ENCODE measurements at places on chromosomes 3 and 15. TPM values are rescaled to one million over a fixed set of nuclear protein-coding genes. Genes with fewer than 3 reads are reported as not detected.
A peak's percentile ranks its signal among the peaks of the same experiment; 100 is the strongest.

DNA sequence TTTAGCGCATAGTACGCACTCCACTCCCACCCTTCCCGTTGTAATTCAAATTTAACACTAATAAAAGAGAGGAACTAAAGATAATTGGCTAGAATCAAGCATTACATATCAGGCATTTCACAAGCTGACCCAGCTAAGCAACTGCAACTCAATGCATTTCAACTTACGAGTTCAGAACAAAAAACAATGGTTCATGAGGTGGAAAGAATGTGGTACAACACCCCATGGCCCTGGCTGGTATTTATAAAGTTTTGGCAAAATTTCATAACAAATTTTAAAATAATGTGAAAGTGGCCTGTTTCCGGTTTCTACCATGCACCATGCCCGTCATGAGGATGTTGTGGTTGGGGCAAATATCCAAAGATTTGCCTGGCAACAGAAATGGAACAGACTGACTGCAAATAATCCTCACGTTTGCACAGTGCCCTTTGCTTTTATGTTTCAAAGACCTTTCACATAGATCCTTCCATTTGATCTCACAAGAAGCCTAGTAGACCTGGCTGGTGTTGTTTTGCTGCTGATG lies 455.3 kb upstream of the NR2F2 start:
- DNase-seq = peak; percentile 66

The MPI gene
- 131 TPM for total RNA-seq

DNA sequence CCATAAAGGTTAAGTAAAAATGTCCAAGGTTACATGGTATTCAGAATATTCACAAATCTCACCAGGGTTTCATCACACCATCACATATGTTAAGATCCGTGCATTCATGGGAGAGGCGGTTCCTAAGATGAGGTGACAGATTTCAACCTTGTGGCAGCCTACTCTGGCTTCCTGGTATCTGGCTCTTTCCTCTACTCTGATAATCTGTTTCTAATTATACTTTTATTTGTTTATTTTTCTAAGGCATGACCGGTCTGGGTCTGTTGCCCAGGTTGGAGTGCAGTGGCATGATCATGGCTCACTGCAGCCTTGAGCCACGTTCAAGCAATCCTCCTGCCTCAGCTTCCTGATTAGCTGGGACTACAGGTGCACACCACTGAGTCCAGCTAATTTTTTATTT lies 34.4 kb downstream of the RAF1 start:
- DNase-seq = no peak

DNA sequence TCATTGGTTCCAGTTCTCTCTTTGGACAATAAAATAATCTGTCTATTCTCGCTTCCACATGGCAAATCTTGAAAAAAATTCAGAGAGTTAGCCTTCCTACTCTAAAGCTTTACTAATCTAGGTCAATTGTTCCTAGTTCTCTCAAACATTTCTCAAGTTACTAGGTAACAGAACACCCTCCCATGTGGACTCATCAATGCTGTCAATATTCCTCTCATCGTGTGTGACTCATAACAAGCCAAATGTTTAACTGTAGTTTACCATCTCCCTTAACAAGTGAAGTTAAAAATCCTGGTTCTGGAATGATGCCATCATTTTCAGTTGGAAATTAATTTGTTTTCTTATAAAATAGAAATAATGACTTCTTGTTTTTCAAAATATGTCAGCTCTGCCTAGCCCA lies 438.6 kb downstream of the ROBO1 start:
- DNase-seq = no peak

GRCh38 chr3:151625586-151625985 lies 108.1 kb upstream of the AADACL2 start:
- DNase-seq = no peak

DNA sequence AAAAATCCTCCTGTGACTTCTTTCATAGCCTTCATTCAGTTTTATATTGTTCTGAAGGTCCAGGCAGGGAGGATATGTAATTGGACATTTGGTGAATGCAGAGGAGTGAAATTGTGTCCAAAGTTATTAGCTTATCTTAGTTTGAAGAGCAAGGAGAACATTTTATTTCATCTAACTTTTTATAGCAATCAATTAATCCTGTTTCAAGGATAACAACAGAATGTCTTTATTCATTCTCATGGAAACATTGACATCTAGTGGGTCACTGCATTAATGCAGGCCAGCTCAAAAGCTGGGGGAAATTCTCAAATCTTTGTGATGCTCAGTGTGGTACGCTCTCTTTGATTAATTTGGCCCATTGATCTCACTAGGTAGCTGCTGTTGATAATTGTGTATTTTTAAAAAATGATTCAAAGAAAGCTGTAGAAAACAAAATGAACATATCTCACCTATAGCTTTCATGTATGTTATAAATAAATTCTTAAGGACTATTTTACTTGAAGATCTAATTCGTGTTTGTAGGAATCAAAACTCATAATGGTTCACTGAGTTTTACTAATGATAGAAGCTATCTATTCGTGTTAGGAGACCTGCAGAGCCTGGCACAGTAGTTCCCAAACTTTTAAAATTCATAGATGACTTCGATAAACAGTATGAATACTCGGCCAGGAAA lies 150.8 kb upstream of the KCNMB2 start:
- DNase-seq = no peak

The ZPLD1 gene
- total RNA-seq = not detected

The TNFSF10 gene
- total RNA-seq = 12.6 TPM
